Activated CD4-positive, alpha-beta T cell treated with anti-CD3 and anti-CD28 coated beads for 4 hours (primary cell): ENCODE measurements at places on chromosomes 1 and 21.

DNA sequence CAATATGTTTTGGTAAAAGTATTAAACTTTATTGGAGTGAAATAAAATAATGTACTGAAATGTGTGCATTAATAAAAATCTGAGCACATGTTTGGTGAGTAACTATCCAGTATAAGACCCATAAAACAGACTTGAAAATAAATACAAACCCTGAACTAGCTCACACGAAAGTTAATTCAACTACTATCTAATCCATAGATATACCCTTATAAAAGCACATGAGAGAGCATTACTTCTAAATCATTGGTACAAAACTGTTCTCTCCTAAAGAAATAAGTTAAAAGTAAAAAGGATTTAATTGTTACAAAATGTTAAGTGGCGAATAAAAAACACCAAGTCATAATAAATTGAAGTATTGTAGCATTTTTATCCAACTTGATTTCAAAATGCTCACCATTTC, 295.6 kb downstream of the PTPRC start:
- no peak for DNase-seq

GRCh38 chr1:28441674-28442073, 64.2 kb upstream of the RCC1 start:
- no peak for DNase-seq

GRCh38 chr1:66684353-66684752, 67.9 kb upstream of the DYNLT5 start:
- DNase-seq: no peak

DNA sequence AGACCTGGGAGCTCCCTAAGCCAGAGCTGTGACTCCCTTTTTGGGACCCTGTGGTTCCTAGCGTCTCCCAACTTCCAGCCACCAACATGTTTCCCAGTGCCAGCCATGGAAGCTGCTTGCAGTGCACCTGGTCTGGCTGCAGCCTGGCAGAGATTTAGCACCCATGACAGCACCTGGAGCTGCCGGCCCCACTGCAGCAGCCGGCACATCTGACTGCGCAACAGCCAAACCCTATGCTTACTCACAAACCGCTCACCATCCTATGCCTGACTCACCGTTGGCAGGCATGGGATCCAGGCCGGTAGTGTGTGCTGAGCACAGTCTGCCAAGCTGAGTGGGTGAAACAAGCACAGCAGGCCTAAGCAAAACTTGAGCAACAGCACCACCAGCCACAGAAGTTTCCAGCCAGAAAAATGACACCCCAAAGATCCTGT, 435.9 kb upstream of the PRMT6 start:
- no peak for DNase-seq

GRCh38 chr1:61420243-61420642, 304.7 kb downstream of the TM2D1 start:
- no peak for DNase-seq

- no peak for DNase-seq
Measured at GRCh38 chr21:15616864-15617574, 112.8 kb upstream of the USP25 start.

DNA sequence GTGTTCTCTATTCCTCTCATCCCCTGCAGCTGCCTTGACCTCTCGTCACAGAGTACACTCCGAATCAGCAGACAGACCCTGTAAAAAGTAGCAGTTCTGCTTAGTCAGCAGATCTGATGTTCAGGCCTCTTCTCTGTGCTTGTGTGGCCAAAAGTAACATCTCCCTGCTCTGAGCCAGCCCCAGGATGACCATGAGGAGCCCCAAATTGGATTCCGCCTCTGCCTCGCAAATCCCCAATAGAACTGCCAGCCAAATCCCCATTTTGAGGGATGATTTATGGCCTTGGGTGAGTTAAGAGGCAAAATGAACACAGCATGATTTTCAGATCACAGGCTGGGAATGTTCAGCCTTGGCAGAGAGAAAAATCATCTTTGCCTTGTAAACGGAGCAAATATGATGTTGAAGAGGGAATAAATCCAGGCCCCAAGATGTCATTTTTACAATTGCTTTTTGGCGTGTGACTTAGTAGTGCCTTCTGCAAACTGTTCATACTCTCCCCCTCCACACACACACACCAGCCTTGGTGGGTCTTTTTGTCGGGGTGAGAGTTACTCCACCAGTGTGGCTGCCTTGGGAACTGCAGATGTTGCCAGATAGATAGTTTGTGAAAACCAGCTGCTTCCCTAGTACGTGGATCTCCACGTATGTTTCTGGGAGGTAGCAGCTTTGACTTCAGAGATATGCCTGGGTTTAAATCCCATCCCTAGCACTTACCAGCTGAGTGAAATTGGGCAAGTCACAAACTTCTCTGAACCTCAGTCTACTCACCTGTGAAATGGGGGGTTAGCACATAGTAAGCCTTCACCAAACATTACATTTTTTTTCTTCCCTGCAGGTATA, 77.8 kb downstream of the MAN1C1 start:
- DNase-seq: no peak

DNA sequence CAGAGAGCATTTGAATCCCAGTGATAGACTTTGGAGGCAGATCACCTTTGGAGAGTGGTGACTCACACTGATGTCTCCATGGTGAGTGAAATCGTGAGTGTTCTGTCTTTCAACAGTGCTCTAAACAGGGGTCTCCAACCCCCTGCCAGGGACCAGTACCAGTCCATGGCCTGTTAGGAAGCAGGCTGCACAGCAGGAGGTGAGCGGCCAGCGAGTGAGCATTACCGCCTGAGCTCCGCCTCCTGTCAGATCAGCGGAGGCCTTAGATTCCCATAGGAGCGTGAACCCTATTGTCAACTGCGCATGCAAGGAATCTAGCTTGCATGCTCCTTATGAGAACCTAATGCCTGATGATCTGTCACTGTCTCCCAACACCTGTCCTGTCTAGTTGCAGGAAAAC, 61.8 kb upstream of the B3GALNT2 start:
- no peak for DNase-seq

DNA sequence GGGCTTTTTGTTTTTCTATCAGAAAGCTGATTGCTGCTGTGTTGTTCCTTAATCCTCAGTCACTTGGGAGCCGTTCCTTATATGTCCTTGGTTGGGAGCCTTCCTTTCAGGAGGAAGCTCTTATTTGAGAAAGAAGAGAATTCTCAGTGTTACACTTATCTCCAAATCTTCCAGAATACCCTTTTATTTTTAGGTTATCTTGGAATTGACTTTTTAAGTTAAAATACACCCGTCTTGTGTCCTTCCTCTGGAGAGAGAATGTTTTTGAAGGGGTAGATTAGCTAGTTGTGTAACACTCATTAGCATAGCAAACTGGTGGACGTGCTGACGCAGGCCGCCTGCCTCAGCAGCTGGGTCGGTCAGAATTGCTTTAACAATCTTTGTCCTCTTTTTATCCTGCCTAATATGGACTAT, 42.1 kb downstream of the LRRC8B start:
- DNase-seq: no peak

- DNase-seq: no peak
Measured at GRCh38 chr1:208318150-208318734, 74.1 kb upstream of the PLXNA2 start.

DNA sequence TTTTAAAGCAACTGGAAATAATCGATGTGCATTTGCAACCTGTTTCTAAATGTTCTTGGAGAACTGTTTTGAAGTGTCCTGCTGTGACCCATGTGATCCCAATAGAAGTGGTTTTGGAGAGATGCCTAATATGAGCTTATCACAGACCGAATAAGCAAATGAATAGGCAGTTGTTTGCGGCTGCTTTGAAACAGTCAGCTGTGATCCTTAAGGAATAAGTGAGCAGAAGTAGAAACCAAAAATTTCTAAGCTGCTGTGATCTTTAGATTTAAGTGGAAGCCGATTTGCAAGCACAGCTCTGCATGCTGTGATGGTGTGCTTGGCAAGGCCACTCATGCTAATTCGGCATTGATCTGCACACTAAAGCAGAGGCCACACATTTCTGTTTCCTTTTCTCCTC, 329.5 kb upstream of the DUSP10 start:
- no peak for DNase-seq

DNA sequence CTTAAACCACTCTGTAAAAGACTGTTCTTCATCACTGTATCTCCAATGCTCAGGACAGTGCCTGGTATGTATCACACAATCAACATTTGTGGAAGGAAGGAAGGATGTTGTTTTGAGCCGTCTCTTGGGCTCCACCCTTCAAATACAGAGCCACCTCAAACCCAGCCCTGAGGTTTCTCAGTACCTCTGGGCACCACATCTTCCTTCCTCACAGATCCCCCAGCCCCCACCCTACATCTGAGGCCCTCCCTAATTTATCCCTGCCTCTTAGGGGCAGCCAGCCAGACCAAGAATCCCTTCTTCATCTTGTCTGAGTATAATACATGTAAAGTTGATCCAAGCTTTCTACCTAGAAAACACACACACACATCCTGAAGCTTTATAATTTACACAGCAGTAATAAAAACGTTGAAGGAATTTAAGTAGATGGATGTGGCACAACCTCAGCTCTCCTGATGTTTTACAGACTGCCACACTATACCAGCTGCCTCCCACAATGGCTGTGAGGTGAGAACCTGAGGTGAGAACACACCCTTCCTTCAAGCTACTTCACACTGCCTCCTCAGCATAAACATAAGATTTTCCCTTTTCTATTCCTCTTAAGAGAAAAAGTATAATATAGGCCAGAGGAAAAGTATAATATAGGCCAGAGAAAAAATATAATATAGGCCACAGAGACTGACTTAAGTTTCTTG, 48.5 kb downstream of the CDC7 start:
- DNase-seq: no peak

- no peak for DNase-seq
Measured at GRCh38 chr1:37533317-37534093, 18.9 kb upstream of the MEAF6 start.

DNA sequence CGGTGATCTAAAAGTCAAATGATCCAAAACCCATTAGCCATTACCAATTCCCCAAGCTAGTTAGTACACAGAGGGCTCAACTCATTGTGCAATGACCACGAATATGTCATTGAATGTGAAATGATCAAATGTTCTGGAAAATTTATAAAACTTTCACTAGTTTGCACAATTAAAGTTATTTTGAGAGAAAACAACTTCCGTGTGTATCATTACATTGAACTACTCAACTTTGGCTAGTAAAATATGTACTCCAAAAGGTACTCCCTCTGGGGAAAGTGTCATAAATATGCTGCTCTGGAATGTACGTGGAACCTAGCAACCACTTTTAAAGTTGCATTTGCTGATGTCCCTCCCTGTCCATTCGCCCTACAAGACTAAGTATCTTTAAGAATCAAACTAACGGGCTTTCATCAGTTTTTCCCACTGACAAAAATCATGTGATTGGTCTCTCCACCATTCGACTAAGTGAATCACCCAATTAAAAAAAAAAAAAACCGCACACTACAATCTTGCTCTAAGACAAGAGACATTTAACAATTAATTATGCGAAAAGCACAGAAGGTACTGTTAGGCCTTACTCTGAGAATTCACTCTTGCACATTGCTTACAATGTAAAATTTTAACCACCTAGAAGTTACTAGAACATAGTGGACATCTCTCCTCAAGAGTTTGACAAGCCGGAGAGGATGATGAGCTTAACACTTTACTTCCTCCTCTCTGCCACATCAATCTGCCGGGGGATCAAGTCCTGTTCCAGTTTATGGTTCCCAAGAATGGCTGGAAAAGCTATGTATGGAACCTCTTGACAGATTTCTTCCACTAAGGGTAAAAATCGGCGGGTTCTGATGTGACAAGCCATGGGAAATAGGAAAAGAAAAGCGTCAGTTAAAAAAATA, 1.2 kb downstream of the ACBD3 start:
- no peak for DNase-seq
